ENCODE measurements at places on chromosomes 3 and 15. TPM values are rescaled to one million over a fixed set of nuclear protein-coding genes. Genes with fewer than 3 reads are reported as not detected.

GRCh38 chr15:76986743-76987142, 8.2 kb upstream of the PSTPIP1 start:
- DNase-seq: no peak

Gene CHRNA5
- 1.7 TPM for total RNA-seq

Gene CAMKV
- total RNA-seq: not detected

- DNase-seq: no peak
These were observed 76.2 kb upstream of the HERC1 start for GRCh38 chr15:63909819-63910437.

- no peak for DNase-seq
These were observed 48.3 kb upstream of the TRIM42 start for GRCh38 chr3:140629357-140630137.
